ENCODE measurements at places on chromosomes 7 and 10.

DNA sequence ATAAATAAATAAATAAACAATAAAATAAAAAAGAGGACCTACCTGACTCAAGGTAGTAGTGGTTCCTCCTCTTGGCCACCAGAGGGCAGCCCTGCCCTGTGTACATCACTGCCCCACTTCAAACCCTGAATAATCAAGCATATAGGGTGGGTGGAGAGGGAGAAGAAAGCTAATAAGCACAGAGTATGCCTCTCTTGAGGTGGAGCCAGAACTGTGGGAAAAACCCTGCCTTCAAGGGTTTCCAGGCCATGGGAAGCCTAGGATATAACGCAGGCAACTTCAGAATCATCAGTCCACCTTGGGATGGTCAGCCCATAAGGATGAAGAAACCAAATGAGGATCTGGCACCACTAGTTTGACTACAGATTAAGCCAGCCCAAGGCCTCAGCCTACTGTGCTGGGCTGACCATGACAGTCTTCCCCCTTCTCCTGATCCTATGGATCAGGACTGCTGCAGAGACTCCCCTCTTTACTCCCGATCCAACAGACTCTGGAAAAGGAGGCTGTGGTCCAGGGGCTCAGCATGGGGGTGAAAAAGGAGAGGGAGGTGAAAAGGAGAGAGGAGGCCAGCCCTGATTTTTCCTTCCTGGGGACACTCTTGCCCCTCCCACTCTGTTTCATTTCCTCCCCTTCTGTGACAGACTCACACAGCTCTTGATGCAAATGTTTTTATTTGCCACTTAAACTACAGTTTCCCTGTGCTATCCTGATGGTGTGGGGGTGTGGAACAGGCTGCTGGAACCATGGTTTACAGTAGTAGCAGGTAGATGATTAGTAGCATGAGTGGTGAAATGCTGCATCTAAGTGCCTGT, 10.1 kb downstream of the AVPI1 start:
- DNase-seq = peak; percentile 43

GRCh38 chr10:14587540-14588083, 187.1 kb downstream of the FAM107B start:
- DNase-seq = no peak

DNA sequence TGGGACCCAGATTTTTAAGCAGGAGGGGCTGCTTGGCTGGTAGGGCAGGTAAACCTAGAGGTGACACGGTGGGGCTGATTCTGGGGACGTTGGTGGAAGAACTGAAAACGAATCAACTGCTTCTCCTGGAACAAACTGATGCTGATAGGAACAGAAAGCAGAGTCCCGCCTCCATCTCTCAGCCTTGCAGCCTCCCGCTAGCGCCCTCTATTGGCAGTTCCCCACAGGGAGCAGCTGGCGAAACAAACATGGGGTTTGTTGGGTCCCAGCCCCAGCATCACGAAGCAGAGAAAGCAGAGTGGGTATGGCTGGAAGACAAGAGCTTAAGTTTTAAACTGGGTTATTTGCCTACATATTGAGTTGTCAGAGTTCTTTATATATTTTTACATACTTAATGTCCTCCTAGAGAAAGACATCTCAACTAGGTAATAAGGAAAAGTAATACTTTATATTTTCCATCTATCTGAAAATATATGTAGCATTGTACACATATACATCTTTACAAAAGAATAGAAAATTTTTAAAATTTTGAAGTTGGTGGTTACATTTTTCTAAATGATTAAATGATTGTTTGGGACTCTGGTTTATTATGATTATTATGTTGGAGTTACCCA, 42.3 kb upstream of the FOXI2 start:
- DNase-seq = peak; percentile 53

GRCh38 chr7:128833946-128834325, 3.7 kb downstream of the FLNC start:
- no peak for DNase-seq

DNA sequence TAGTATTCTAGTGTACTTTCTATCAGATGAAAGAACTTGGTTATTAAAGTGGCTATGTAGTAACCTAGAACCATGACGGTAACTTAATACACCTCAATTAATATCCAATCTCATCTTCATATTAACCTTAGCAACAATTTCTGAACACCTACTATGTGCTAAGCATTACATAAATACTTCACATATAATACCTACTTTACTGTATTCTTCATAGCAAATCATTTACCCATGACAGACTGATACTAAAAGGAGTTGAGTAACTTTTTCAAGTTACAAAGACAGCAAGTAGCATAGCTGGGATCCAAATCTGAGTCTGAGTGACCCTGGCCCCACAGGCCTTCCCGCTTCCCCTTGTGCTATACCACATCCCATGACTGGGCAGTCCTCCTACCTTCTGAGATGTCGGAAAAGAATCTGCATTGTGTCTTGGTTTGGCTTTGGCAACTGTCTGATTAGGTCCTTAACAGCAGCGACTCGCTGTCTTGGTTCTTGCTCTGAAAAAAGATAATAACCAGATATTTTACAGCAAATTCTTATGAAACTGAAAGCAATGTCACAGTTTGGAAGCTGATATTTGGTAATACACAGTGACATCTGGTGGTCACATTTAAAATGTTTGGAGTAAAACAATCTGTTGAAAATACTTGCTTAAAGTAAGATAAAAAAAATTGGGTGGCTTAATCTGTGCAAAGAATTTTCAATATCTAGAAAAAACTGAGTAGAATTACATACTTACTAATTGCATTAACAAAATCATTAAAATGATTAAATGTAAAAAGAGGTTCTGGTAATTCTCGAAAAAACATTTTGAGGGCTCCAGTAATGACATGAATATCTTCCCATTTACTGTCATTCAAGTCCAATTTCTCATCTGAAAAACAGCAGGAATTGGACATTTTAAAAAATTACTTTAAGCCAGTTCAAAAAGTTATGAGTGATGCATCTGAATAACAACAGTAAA, 120.1 kb downstream of the ARHGAP12 start:
- peak; percentile 4 for DNase-seq

Measured in stimulated activated naive CD8-positive, alpha-beta T cell treated with anti-CD3 and anti-CD28 coated beads, Interleukin-15, Interleukin-2, amounts not matched to agents 100 U/mL and 50 U/mL, for 24 hours (primary cell).